T-helper 2 cell treated with Interferon-gamma antibody and Interleukin-4, amounts not matched to agents 100 ng/mL and 5 ng/mL, for 36 hours (primary cell): ENCODE measurements at places on chromosomes 2 and 18. TPM values are rescaled to one million over a fixed set of nuclear protein-coding genes. Genes with fewer than 3 reads are reported as not detected.

Gene CRACDL
- 0.41 and 0.48 TPM in 2 replicates for total RNA-seq

Gene ABCA12
- total RNA-seq, result not detected in 2 replicates

Gene CPO
- not detected in 2 replicates for total RNA-seq

Gene TSHZ1
- total RNA-seq, result 13.1 and 14.7 TPM in 2 replicates

Gene BOK
- total RNA-seq, result 0.05 TPM in 1 of 2 replicates, not detected in the other

Gene SFT2D3
- total RNA-seq, result 4.4 and 4.7 TPM in 2 replicates

Gene MBOAT2
- 6.7 and 7.0 TPM in 2 replicates for total RNA-seq

Gene FABP1
- not detected in 2 replicates for total RNA-seq

Gene FIGN
- total RNA-seq, result not detected in 2 replicates

Gene KCNK3
- not detected in 2 replicates for total RNA-seq

Gene TCF7L1
- total RNA-seq, result not detected in 2 replicates

Gene SH3RF3
- 0.23 TPM in 2 replicates for total RNA-seq

Gene SOWAHC
- 0.32 TPM in 2 replicates for total RNA-seq

Gene DSG4
- total RNA-seq, result not detected in 2 replicates

Gene BBS5
- total RNA-seq, result 1.5 and 1.8 TPM in 2 replicates

Gene RMND5A
- total RNA-seq, result 25.7 and 26.6 TPM in 2 replicates

Gene SLC35G4
- not detected in 2 replicates for total RNA-seq

Gene ADRA2B
- 0.07 and 0.09 TPM in 2 replicates for total RNA-seq

Gene LHCGR
- total RNA-seq, result not detected in 2 replicates

Gene SPC25
- total RNA-seq, result 36.2 and 36.6 TPM in 2 replicates

Gene ZNF521
- not detected in 2 replicates for total RNA-seq

Gene ALPI
- total RNA-seq, result not detected in 2 replicates

Gene SMYD1
- not detected in 2 replicates for total RNA-seq

Gene ASB18
- not detected in 2 replicates for total RNA-seq

Gene SP140
- total RNA-seq, result 117 and 120 TPM in 2 replicates

Gene SCN9A
- total RNA-seq, result 1.9 and 2.7 TPM in 2 replicates
